ENCODE measurements at places on chromosomes 7 and 10.

- DNase-seq: no peak
These were observed 2.0 kb downstream of the CUL1 start for GRCh38 chr7:148700661-148701064.

DNA sequence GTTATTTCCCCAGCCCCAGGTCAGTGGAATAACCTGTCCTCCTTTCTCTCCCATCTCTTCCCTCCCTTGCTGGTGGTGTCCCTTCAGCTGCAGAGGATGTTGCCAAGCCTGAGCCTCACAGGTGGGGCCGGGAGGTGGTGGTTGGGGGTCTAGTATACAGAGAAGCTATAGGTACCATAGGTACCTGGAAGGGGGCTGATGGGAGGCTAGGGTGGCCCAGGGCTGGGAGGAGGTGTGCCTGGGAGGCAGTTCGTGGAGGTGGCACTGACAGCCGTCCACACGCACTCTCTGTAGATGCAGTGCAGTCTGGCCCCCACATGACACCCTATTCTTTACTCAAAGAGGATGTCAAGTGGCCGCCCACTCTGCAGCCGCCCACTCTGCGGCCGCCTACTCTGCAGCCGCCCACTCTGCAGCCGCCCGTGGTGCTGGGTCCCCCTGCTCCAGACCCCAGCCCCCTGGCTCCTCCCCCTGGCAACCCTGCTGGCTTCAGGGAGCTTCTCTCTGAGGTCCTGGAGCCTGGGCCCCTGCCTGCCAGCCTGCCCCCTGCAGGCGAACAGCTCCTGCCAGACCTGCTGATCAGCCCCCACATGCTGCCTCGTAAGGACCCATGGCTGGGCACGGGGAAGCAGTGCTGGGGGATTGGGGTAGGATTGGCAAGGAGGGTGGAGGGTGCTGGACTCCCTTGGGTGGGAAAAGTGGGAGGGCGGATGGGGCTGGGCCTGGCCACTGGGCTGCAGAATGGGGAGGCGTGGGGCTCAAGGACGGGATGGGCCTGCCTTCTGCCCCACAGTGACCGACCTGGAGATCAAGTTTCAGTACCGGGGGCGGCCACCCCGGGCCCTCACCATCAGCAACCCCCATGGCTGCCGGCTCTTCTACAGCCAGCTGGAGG, 9.5 kb downstream of the IRF5 start:
- no peak for DNase-seq

DNA sequence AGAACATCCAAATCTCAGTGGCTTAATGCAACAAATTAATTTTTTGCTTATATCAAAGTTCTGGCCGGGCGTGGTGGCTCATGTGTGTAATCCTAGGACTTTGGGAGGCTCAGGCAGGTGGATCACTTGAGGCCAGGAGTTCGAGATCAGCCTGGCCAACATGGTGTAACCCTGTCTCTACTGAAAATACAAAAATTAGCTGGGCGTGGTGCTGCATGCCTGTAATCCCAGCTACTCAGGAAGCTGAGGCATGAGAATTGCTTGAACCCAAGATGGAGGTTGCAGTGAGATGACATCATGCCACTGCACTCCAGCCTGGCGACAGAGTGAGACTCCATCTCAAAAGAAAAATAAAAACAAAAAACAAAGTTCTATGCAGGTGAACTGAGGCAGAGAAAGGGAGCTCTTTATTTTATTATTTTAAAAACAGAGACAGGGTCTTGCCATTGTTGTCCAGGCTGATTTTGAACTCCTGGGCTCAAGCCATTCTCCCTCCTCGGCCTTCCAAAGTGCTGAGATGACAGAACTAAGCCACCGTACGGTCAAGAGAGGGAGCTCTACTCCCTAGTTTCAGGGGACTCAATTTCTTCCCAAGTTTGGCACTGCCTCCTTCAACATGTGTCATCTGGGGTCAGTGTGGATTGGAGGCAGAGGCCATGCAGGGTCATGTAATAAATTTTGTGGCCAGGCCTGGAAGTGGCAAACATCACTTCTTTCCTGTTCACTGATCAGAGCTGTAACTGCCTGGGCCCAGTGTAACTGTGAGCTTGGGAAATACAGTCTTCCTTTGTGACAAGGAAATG, 2.4 kb downstream of the ADCK2 start:
- no peak for DNase-seq

GRCh38 chr10:82221601-82222149, 346.7 kb downstream of the NRG3 start:
- no peak for DNase-seq

DNA sequence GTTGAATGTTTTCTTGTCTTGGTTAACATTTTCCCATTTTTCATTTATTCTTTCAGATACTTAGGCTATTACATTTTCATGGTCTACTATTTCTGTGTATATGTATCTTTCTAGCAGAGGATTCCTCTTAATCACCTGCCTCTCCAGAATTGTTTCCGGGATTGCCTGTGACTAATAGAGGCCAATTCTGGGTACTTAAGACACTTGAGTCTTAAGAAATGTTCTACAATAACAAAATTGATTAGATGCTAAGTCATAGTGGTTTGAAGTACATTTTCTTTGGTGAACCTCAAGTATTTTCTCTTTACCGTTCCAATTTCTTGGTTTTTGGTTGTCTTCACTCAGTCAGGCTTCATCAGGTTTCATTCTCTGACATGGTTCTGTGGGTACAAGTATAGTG, 26.4 kb downstream of the BBS9 start:
- no peak for DNase-seq

DNA sequence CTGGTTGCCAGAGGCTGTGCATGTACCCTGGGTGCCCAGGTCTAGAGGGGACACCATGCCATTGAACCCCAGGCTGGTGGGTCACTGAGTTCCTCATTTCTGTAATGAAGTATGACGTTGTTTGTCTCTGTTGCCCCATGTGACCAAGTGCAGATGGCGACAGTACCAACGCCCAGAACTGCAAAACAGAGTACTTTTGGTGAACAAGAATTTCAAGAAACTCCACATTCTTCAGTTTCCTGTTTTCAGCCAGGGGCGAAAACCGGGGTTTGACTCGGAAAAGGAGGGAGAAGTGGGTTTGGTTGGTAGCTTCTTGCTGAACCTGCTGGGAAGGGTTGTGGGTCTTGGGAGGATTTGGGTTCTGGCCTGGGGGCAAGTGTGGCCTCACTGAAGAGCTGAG, 18.2 kb downstream of the CYP17A1 start:
- DNase-seq: no peak

GRCh38 chr7:67364441-67365017, 367.9 kb downstream of the TYW1 start:
- DNase-seq: no peak

GRCh38 chr10:37563715-37564108, 293.7 kb downstream of the ZNF248 start:
- no peak for DNase-seq

GRCh38 chr10:2980791-2981360, 86.5 kb upstream of the PFKP start:
- DNase-seq: no peak

GRCh38 chr7:112052993-112053736, 153.0 kb downstream of the DOCK4 start:
- DNase-seq: no peak

DNA sequence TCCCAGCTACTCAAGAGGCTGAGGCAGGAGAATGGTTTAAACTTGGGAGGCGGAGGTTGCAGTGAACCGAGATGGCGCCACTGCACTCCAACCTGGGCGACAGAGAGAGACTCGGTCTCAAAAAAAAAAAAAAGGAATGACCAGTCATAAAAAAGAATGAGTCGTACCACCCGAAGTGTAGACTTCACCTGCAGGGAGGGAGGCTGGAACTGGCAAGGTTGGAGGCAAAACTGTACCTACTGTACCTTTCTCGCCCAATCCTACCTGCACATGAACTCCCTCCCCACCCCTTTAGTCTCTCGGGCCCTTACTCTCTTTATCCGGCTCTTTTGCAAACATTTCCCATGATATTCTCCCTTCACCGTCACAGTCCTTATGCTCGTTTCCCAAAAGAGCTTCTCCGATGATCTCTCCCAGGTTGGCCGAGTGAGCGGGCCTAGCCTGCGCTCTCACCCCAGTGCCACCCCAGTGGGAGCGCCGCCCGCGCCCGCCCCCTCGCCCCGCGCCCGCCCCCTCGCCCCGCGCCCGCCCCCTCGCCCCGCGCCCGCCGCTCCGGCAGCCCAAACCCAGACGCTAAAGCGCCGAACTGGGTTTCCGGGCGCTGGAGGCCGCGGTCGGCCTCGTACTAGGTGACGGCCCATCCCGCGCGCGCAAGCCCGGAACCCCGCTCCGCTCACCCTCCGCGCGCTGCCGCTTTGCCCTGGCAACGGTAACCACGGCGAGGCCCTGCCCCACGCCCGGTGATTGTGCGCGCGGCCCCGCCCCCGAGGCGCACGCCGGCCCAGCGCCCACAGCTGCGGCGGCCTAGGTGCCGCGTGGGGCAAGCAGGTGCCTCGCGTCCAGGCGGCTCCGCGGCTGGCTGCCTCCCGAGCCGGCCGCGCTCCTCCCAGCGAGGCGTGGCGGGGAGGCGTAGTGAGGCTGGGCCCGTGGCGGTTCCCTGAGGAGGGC, at the start of gene SMKR1:
Gene SMKR1, plus strand, starts transcription at position 772 of the 948 bp plus-strand sequence. CDS start 294 bp downstream, outside the sequence.
- peak; percentile 35 for DNase-seq

GRCh38 chr10:56856569-56856968, 495.5 kb upstream of the ZWINT start:
- no peak for DNase-seq

GRCh38 chr10:73983096-73984047, 14.5 kb upstream of the VCL start:
- no peak for DNase-seq

- no peak for DNase-seq
These were observed 41.1 kb downstream of the CCDC3 start for GRCh38 chr10:12960334-12960898.

- DNase-seq: no peak
These were observed 409.0 kb downstream of the CDC14C start for GRCh38 chr7:49333180-49333881.

DNA sequence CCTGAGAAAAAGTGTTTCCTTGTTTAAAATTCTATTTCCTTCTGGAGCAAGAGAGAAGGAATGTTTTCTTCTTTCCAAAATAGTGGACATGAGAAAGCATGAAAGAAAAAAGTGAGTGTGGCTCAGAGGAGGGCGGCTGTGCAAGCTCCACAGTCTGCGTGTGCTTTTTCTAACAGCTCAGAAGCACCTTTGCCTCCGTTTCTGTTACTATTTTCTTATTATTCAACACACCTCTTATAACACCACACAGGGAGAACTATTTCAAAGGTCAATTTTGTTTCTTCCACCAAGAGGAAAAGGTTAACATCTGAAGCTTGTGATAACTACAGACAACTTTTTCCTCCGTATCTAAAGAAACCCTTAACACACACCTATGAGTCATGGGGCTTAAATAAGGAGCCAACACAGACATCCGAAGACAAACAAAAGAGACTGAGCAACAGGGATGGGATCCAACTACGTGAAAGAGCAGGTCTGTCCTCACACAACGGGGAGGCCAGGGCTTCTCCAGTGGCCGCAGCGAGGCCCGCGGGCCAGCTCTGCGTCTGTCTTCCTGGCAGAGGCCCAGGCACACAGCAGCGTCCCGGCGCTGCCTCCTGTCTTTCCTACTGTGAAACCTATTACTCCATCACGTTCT, 36.2 kb upstream of the NCAPG2 start:
- DNase-seq: no peak

DNA sequence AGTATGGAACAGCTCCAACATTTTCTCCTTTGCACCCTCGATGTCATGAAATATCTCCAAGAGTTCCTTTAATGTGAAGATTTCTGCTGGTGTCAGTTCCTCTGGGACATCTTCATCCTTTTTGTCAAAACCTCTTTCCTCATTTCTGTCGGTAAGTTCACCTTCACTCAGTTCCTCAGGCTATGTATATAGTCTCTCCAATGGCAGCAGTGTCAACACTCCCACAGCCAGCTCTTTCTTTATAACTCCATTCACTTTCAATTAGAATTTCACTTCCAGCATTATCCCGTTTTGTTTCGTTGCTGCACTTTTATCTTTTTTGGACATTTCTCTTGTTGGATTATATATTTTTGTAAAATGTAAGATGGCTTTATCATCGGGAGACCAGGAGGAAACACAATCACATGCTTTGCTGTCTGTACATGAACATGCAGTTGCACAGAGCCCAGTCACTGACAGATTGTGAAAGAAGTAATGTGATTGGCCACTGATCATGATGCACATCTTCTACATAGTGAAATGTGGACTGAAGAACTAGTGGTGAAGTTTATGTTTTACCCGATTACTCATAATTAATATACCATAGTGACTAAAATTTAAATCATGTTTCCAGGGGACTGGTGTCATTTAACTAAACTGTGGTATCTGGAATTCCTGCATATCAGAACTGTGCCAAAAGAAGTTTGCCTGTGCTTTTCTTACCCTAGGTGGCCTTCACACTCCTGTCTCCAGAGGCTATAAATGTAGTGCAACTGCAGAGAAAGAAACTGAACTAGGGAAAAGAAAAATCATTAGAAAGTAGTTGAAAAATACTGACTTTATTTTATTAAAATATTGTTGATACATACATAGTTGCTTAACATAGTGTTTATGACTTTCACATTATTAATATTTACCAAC, 289.6 kb downstream of the PPP1R3A start:
- DNase-seq: no peak
